Iris pigment epithelial cell (primary cell): ENCODE measurements at places on chromosomes 5 and 9.

GRCh38 chr5:152686931-152687330 is 281.9 kb upstream of the NMUR2 start:
- DNase-seq = peak; percentile 7

DNA sequence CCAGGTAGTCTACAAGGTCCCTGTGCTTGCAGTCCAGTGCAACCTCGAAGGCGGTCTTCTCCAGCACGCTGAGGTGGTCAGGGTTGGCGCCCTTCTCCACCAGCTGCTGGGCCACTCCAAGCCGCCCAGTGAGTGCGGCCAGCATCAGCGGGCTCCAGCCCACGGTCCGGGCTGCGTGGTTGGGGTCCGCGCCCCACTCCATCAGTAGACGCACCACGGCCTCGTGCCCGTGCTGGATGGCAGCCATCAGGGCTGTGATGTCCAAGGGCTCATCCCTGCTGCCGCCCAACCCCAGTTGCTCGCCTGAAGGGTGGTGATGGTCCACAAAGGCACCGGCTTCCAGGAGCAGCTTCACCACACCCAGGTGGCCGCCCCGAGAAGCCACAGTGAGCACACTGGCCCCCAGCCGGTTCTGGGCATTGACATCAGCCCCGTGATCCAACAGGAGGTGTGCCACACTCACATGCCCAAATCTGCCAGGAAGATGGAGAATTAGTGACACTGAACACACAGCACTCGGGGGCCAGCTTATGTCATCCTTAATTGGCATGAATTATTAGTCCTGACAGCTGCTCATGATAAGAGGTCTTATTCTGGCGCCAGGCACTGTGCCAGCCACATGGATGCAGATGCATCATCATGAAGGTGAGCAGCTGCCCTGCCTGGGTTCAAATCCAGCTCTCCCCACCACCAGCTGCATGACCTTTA is 6.1 kb downstream of the ANKS6 start:
- no peak for DNase-seq

DNA sequence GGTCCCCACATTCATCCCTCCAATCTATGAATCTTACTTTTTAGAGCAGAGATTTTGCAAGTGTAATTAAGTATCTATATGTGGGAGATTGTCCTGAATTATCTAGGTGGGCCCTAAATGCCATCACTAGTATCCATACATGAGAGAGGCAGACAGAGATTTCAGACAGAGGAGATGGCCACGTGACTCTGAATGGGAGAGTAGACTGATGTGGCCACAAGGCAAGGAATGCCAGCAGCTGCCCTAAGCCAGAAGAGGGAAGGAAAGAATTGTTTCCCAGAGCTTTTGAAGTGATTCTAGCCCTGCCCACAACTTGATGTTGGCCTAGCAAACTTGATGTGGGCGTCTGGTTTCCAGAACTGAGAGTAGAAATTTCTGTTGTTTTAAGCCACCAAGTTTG is 90.1 kb upstream of the PCAT7 start:
- DNase-seq = no peak

DNA sequence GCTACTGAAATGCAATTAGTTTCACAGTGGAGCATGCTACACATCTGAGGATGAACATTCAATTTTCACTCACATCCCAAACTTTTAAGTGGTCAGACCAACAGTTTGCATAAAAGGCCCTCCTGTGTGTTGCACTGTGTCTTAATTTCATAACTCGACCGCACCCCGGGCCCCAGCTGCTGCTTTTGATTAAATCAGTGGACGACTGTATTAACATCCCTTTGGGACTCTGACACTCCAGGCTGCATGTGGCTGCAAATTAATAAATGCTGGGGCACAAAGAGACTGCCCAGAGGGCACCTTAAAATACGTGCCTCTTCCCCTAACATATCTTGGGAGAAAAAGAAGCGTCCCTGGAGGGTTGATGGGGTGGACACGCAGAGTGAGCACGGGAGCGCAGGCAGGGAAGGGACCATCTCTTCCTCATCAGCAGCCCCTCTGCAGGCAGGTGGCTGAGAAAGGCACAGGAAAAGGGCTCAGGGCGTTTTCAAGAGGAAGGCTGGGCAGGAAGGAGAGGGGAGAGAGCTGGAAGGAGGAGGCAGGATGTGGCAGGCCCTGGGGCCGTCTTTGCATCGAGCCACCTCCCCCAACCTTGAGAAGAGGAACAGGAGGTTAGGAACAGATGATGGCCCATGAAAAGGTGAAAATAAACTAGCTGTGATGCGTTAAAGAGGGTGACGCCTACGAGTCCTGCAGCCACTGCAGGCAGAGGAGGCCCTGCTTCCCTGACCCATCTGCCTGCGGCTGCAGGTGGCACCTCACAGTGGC is 18.6 kb downstream of the MED10 start:
- DNase-seq = no peak

DNA sequence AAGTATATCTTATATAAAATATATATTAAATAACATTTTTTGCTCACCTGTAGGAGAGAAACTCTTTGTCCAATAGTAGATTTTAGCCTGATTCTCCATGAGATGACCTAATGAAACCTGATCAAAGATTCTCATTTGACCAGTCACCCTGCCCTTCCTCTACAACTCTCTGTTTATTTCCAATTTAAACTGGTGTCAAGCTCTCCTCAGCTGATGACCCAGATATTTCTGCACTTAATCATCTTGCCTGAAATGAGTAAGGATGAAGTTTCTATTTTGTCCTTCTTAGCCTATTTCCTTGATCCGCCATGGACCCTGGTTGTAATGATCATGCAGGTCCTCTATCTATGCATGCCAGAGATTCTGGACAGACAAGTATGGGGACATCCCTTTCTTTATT is 179.3 kb upstream of the FGF10 start:
- DNase-seq = peak; percentile 48

DNA sequence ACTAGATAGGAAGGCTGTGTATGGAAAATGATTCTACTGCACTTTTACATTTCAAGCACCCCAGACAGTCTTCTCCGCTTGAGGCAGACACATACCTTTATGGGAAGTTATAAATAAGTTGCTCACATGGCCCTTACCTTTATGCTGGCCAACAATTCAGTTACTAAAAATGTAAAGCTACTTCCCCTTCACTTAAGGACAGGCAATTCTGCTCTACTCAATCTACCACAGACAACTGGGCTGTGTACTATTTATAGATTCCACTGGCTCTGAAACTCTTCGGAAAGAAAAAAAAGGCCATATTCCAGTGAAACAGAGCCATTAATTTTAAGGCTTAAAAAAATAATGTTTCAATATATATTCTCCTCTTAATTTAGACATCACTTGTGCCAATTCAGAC is 59.4 kb downstream of the ELAVL2 start:
- DNase-seq = no peak

- peak; percentile 59 for DNase-seq
Observed at GRCh38 chr5:160506006-160507004, 84.7 kb downstream of the PTTG1 start.

GRCh38 chr5:39494534-39494933 is 69.8 kb upstream of the DAB2 start:
- DNase-seq = no peak

GRCh38 chr5:136311999-136312398 is 53.3 kb downstream of the TRPC7 start:
- DNase-seq = no peak

DNA sequence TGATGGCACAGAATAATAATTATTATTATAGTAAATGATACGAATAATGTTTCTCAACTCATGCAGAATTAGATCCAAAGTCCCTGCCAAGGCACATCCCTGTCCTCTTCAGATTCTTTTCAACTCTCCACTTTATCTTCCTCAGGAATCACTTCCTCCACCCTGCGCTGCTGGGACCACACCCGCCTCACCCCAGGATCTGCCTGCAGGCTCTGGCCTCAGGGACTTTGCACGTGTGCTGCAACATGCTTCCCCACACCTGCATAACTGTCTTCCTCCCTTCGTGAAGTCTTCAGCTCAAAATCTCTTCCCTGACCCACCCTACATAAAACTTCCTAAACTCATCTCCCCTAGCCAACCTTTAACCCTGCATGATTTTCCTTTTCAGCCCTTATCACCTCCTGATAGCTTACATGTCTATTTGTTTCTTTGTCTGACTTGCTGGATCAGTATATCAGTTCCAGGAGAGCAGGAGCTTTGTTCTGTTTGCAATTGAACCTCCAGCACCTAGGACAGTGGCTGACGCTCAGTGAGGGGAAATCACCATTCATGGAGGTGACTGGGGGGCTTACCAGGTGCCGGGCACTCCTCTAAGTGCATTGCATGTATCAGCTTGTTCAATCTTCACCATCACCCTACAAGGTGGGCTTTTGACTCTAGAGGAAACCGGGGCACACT is 47.5 kb upstream of the EGFLAM start:
- DNase-seq = no peak

DNA sequence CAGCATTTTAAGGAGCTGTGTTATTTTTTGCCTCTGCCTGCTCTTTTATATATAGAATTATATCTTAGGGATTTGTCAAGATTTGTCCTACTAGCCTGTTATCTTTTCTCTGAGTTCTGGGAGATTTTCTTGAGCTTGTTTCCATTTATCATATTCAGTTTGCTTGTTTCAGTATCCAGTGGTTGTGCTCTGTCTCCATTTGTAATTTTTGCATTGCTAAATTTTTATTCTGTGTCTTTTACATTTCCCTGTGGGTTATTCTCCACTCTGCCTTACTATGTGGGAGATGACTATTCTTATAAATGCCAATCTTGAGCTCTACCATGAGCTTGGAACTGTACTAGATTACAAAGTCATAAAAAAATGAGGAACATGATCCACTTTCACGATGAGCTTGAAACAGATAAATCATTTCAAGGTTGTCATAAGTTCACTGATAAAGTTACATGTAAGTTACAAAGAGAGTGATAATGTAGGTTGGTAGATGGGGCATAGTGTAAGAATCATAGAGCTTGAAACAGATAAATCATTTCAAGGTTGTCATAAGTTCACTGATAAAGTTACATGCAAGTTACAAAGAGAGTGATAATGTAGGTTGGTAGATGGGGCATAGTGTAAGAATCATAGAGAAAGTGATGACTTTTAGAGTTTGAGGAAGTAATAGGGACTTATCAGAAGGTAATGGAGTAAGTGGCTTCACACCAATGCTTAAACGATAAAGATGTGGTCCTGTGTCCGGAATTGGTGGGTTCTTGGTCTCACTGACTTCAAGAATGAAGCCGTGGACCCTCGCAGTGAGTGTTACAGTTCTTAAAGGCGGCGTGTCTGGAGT is 287.3 kb downstream of the ADGRV1 start:
- DNase-seq = no peak

- DNase-seq = peak; percentile 48
Observed at GRCh38 chr9:105355781-105356180, 92.1 kb upstream of the FSD1L start.

- DNase-seq = no peak
Observed at GRCh38 chr9:27447031-27447683, 76.9 kb upstream of the IFNK start.

GRCh38 chr9:78280982-78281668 is 15.8 kb upstream of the PSAT1 start:
- DNase-seq = peak; percentile 81

- no peak for DNase-seq
Observed at GRCh38 chr5:142758062-142758795, 11.9 kb upstream of the ARHGAP26 start.

DNA sequence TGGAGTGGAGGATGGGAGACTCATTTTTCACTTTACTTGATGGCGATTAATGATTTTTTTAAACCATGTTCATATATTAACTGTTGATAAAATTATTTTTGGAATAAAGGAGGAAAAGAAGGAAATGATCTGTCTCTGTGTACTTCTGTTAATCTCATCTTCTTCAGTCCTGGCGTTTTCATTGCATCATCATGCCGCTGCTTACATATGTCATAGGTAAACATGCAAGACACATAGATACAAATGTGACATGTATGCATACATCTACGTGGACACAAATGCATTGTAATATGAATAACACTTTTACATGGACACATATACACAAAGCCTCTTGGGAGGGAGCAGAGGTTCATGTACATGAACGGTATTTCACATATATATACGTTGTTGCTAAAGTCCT is 10.0 kb downstream of the TMEM174 start:
- no peak for DNase-seq

GRCh38 chr5:116002116-116002906 is 30.0 kb upstream of the ARL14EPL start:
- peak; percentile 60 for DNase-seq

GRCh38 chr9:132809677-132810271 is 68.3 kb downstream of the AK8 start:
- DNase-seq = no peak

DNA sequence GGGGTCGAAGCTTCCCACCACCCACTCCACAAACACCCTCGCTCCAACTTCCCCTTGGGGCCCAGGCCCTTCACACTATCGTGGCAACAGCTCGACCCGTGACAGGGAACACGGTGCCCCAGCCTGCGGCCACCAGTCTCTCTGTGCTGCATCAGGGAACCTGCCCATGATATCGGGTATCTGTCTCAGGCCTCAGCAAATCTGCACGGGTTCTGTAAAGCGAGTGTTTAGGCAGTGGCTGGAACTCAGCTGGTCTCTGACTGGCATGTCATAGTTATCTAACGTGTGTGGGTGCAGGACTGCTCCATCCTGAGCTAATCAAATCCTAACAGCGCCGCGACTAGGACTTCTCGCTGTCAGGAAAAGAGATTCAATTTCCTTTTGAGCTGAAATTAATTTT is 42.9 kb downstream of the DBH start:
- no peak for DNase-seq

DNA sequence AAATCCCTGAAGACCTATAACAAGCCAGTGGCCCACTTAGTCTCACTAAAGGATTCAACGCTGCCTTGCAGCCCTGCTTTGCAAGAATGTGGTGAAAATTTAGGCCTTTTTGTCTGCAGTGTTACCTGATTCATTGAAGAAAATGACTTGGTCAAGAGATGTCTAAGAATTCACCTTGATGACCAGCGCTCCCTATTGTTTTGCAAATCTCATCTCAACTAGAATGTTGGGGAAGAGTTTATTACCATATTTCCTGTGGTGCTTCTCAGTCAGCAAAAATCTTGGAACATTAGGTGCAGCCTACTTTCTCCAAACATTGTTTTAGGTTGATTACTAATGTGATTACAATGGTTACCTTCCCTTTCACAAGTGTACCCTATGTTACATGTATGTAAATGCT is 53.5 kb downstream of the PLK2 start:
- DNase-seq = no peak

DNA sequence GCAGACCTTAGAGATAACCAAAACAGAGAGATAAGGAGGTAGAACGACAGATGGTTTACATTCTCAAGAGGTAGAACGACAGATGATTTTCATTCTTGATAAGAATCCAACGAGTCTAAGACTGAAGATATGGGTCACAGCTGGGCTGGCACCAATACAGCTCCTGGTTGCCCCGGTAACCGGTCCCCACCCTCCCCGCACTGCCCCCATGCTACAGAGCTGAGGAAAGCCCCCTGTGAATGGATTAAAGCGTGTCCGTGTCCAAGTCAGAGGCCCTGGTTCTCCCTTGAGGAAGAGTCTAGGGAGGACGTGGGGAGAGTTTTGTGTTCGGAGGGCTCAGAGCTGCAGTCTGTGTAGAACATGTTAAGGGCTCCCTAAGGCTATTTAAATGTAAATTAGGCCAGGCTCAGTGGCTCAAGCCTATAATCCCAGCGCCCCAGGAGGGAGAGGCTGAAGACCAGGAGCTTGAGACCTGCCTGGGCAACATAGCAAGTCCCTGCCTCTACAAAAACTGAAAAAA is 8.1 kb downstream of the IDNK start:
- DNase-seq = peak; percentile 36

- no peak for DNase-seq
Observed at GRCh38 chr5:157182143-157182757, 1.6 kb downstream of the ITK start.
